Dermis blood vessel endothelial cell (primary cell): ENCODE measurements at places on chromosomes 7 and 10. TPM values are rescaled to one million over a fixed set of nuclear protein-coding genes. Genes with fewer than 3 reads are reported as not detected.

Gene ACTL6B
- total RNA-seq: not detected in 2 replicates

DNA sequence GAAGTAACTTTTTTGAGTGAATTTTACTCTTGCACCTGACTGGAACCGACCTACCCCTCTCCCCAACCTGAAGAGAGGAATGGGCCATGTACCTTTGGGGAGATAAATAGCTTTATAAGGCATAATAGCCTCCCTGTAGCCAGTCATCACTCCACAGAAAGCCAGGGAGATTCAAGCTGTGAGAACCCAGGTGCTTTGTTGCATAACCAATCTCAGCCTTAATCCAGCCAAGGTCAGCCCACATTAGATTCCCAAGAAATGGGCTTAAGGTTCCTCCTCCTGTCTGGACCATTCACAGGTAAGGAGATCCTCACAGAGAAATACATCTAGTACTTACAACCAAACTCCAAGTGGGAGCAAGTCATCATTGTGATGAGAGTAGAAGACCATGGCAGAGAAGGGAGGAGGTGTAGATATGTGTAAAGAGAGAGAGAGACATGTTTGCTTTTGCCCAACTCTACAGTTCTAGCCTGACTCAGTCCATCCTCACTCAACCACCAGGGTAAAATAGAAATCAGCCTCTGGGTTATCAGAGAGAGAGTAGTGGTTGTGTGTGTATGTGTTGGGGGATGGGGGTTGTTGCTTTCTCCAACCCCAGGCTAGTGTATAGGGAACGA, 23.6 kb downstream of the SKIDA1 start:
- DNase-seq: no peak

- peak; percentile 96 for DNase-seq
Measured at GRCh38 chr7:22121702-22122474, 176.2 kb upstream of the CDCA7L start.

Gene FRMPD2
- under 0.01 and 0.28 TPM in 2 replicates for total RNA-seq

DNA sequence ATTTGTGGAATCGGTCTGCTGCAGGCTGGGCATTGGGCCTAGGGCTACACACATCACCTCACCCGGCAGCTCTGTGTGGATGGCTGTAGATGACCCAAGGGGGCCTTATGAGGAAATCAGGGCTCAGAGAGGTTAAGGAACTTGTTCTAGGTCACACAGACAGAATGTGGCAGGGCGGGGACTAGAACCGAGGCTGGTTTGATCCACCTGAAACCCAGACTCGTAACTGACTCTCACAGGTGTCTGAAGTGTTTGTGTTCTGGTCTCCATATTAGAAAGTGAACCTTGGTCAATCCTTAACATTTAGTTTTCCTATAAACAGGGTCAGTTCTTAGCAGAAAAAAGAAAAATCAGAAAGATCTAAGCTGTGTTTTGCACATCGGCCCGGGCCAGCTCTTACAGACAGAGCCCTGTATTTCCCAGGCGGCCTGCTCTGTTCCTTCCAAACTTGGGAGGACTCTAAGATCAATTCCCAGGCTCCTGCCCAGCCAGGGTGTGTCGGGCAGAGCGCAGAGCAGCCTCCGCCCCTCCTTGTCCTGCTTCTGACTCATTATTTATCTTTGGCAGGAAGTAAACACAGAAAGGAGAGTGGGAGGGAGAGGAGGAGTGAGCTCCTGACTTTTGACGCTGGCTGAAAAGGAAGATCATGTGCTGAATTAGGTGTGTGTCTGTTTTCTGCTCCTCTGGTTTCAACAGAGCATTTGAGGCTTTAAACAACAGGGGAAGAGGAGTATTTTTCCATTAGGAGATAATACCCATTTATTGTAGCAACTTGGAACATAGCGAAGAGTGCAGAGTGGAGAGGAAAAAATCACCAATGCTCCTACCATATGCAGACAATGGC, 74.1 kb downstream of the TACC2 start:
- DNase-seq: peak; percentile 81

GRCh38 chr7:149496642-149497391, 792 bp downstream of the ZNF746 start:
- peak; percentile 50 for DNase-seq

- no peak for DNase-seq
Measured at GRCh38 chr7:141023295-141023694, 8.5 kb upstream of the MRPS33 start.

- DNase-seq: peak; percentile 39
Measured at GRCh38 chr7:40297741-40298311, 163.0 kb downstream of the SUGCT start.

DNA sequence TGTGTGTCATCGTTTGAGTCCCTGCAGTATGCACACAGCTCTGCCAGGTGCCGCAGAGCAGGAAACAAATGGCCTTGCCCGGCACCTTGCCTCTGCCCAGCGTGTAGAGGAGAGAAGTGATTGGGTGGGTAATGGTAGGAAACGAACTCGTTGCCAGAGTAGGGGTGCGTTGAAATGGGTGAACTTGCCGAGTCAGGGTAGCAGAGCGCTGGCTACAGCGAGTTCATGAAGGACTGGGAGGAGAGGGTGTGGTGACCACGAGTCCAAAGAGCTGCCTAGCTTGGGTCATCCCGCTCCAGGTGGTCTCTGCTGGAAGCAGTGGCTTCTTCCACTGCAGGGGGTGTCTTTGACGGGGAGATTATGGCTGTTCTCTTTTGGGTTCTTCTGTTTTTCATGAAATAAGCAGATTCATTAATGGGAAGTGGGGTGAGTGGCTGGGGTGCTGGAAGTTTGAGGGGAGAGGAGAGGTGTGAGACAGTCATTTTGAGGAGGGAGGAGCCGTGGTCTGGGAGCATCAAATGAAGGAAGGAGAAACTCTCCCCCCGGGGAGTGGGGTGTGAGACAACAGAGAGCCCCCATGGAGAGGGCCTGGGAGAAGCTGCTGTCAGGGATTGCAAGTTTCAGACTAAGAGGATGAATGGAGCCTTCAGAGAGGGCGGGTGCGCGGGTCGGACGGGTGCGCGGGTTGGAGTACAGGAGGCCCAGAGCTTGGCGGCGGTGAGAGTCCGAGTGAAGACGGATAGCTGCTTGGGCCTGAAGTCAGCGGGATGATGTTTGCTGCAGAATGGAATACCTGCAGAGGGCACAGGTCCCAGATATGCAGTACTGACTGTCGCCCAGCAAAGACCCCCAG, 26.2 kb downstream of the PPP2R2D start:
- DNase-seq: no peak

DNA sequence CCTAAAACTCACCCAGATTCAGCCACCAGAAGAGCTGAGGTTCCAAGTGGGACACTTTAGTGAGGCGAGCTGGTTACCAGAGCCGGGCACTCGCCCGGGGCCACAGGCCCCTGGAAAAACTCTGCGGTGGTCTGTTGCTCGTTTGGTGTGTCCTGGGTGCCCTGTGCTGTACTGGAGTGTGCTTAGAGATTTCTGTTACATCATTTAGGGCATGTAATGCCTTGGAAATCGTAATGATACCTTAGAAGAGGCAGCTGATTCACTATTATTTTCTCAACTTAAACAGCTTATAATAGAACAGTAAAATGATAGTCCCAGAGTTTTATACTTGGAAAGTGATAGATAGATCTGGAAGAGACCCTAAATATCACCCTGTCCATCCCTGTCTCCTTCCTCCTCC, 48.5 kb upstream of the BTBD16 start:
- DNase-seq: no peak

- DNase-seq: no peak
Measured at GRCh38 chr7:116013675-116014074, 16.9 kb downstream of the TFEC start.

DNA sequence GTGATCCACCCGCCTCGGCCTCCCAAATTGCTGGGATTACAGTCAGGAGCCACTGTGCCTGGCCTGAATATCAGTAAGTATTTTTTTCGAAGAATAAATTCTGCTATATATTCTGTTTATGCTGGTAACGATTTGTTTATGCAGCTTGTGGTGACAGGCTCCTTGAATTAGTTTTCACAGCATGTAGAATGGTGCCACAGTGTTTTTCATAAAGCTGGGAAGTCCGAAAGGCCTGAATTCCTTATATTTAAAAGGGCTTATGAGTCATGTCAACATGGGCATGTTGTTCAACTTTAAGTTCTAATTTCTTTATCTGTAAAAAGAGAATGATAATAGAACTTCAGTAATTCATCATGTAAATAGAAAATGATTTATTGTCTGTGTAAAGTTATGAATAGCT, 42.2 kb upstream of the WASL start:
- no peak for DNase-seq

DNA sequence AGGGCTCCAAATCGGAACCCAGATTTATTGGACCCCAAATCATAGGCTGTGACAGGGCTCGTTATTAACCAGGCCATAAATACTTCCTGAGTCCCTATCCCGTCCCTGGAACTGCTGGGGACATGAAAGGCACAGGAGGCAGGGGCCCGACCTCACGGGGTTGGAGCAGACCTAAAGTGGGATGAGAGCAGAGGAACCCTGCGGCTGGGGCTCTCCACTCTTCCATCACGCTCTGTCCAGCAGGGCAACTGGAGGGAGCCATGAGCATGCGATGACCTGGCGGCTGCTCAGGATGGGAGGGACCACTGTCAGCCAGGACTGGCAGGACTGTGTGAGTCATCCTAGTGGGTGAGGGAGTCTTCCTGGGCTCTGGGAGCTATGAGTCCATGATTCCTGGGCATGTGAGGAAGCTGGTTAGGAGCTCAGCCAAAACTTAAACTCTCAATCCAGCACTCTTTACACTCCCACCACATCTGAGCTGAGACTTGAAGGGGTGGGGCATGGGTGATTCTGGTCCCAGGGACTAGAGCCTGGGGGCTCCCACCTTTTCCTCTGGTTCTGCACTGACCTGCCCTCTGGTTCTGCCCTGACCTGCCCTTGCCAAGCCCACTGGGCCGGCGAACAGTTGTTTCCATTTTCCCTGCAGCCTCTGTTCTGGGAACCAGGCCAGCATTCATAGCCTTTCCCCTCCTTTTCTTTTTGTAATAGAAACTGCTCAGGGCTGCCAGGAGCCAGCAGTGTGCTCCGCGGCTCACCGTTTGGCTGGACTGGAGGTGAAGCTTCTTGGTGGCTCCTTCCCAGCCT, 47.1 kb downstream of the SYPL1 start:
- DNase-seq: peak; percentile 82

Gene C10orf62
- 0.09 and 0.34 TPM in 2 replicates for total RNA-seq

DNA sequence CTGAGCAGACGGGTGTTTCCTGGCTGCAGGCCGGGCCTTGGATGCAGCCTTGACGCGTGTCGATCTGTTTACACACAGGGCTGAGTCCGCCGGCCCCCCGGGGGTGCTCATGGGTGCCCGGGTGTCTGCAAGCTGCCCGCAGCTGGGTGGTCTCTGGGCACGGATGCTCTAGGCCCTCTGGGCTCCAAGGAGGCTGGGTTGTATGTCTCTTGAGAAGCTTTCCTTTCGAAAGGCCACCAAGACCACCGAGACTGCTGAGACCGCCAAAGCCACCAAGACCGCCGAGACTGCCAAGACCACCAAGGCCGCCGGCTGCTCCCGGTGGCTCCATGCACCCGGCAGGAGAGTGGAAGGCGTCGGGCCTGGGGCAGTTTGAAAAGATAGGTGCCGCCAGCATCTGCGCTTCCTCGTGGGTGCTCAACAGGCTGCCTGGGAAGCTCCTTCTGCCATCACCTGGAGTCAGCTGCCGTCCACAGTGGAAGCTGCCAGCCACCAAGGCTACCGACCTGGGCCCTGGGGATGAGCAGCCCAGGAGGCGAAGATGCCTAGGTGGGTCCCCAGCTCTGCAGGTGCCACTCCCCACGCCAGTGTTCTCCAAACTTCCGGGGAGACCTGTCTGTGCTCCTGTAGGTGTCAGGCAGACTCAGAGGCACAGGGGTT, 121.1 kb downstream of the INPP5A start:
- no peak for DNase-seq
